ENCODE measurements at places on chromosomes 1 and 21.

GRCh38 chr1:36143424-36143823, 5.9 kb downstream of the TRAPPC3 start:
- DNase-seq, result no peak

- no peak for DNase-seq
Observed at GRCh38 chr1:153534925-153535241, 908 bp downstream of the S100A6 start.

- DNase-seq, result peak; percentile 7
Observed at GRCh38 chr1:231626951-231627614, 493 bp downstream of the DISC1 start.

DNA sequence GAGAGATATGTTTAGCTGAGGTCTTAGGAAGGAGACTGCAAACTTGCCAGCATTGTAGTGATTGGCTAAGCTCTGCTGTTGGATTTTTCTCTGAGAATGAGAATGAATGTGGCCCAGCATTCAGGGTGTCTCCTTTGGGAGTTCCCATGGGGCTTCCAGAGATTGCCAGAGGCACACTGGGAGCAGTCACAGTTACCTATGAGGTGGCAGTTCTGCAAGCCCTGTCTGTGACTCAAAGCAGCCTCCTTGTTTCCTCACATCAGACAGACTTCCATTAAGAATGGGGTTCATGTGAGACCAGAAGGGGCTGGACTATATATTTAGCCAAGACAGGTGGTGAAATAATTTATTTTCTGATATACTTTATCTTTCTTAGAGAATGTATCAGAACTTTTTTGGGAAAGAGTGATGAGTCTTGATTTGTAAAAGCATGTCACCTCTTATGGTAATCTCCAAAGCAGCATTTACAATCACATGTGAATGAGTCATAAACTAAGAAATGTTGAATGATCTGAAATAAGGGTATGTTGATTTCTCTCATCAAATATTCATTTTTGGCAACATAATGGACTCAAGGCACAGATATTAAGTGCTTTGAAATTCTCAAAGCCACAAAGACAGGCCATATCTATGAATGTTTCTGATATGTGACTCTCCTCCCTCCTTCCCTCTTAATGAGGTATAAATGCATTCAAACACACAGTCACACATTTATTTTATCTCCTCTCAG, 9.5 kb upstream of the SLC19A2 start:
- no peak for DNase-seq

- DNase-seq, result no peak
Observed at GRCh38 chr1:167839009-167839408, 74.9 kb downstream of the ADCY10 start.

DNA sequence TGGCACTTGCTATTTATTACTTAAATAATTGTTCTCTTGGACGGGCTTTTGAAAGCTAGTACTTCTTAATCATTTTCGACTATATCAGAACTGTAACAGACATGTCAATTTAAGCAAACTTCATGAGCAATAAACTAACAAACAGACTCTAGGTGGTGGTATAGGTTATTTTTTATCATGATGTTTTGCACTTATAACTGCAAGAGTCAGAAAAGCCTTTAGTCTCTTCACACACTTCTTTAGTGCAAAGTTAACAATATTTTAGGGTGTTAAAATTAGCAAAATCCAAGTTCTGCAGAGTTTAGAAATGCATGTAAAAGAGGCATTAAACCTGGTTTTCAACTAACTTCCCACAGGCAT, 2.2 kb downstream of the NRIP1 start:
- no peak for DNase-seq

- DNase-seq, result peak; percentile 55
Observed at GRCh38 chr1:145782272-145783099, 41.4 kb downstream of the RNF115 start.

DNA sequence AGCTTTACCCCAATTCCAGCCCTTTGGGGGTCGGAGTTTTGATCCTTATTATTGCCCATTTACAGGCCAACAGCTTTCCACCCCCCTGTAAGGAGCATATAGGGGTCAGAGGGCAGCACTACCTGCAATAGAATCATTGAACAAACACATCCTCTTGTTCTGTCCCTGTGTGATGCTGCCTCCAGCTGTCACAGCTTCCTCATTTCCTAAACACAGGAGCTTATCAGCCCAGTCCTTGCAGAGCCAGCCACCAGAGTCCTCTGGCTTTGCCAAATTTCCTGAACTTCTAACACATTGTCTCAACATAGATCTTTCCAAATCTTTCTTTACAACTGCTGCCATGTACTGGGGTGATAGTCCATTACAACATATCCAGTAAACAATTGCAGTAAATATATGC, 32.8 kb upstream of the PTBP2 start:
- DNase-seq, result no peak

GRCh38 chr1:177703888-177704446, 265.9 kb downstream of the SEC16B start:
- DNase-seq, result no peak

- no peak for DNase-seq
Observed at GRCh38 chr1:19326748-19327065, 14.6 kb downstream of the SLC66A1 start.

GRCh38 chr1:33222381-33222780, 33.9 kb upstream of the ZNF362 start:
- no peak for DNase-seq

- DNase-seq, result no peak
Observed at GRCh38 chr21:37751268-37751975, 164.8 kb downstream of the KCNJ6 start.

GRCh38 chr1:216812966-216813365, 89.7 kb upstream of the ESRRG start:
- DNase-seq, result no peak

DNA sequence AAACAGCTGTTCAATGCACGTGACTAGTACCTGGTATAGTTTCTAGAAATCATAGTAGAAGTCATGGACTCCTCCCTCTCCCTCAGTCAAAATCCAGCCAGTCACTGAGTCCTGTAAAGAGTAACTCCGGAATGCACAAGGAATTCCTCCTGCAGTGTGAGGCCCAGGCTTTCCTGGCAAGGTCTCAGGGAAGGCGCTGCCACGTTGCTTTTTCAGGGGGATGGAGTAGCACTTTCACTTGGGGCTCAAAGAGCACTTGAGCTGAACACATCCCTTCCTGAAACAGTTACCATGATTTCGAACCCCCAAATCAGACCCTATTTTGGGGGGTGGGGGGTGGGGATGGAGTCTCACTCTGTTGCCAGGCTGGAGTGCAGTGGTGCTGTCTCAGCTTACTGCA, 26.4 kb upstream of the LRRC8D start:
- DNase-seq, result no peak

- no peak for DNase-seq
Observed at GRCh38 chr1:43994794-43995790, 3.7 kb downstream of the CCDC24 start.

- no peak for DNase-seq
Observed at GRCh38 chr1:29521811-29522580, 285.7 kb downstream of the PTPRU start.

- DNase-seq, result no peak
Observed at GRCh38 chr1:193694741-193695140, 508.3 kb upstream of the B3GALT2 start.

DNA sequence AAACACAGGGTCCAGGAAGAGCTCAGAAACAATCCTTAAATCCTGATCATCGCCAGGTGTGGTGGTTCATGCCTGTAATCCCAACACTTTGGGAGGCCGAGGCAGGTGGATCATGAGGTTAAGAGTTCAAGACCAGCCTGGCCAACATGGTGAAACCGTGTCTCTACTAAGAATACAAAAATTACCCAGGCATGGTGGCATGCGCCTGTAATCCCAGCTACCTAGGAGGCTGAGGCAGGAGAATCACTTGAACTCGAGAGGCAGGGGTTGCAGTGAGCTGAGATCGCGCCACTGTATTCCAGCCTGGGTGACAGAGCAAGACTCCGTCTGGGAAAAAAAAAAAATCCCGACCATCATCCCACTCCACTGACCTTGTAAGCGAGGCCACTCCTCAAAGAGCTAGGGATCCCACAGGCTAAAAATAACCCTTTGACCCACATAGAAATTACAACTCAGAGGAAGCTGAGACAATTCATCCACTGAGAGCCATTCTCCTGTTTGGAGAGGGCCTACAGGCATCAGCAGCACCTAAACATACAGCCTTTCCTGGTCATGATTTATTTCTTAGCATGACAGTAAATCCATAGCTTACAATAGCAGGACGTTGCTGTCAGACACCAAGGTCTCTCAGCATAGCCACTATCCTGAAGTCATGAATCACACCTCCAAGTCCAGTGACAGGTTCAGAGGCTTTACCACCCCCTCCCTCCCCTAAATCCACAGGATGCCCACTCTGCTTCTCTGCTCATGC, 66.7 kb downstream of the TGFBR3 start:
- DNase-seq, result no peak

GRCh38 chr21:36704958-36705678, 6.2 kb downstream of the SIM2 start:
- no peak for DNase-seq

GRCh38 chr1:180909462-180909976, 3.2 kb upstream of the KIAA1614 start:
- no peak for DNase-seq

DNA sequence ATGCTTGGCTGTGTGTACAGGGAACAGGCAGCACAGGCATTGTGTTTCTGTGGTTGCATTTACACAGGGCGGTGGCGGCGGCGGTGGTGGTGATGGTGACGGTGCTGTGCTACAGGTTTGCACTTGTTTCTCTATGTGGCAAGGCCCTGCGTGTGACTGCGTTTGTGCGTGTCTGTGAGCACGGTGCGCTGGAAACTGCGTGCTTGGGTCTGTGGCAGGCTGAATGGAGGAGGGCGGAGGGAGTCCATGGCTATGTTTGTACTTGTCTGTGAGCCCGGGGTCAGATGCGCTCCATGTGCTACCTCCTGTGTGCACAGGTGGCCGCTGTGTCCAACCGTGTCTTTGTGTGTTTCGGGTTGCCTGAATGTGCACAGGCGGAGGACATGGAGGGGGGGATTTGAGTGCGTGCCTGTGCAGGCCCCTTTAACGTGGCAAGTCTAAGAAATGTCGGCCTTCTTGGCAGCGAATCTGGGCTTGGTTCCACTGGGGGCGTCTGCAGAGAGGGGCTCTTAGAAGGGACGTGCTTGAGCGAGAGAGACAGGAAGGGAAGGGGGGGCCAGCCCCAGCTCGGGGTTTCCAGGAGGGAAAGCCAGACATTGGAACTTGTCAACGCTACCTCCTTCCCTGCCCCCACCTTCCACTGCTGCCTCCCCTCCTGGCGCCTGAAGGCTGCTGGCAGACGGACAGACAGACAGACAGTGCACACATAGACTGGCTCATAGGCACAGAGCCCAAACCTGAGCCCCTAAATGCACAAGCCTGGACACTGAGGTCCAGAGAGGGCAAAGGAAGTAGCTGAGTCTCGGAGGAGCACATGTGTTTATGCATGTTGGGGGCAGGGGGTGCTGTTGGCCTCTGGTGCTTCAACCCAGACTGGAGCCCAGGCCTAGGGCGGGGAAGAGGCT, 32.7 kb upstream of the WASF2 start:
- DNase-seq, result no peak

DNA sequence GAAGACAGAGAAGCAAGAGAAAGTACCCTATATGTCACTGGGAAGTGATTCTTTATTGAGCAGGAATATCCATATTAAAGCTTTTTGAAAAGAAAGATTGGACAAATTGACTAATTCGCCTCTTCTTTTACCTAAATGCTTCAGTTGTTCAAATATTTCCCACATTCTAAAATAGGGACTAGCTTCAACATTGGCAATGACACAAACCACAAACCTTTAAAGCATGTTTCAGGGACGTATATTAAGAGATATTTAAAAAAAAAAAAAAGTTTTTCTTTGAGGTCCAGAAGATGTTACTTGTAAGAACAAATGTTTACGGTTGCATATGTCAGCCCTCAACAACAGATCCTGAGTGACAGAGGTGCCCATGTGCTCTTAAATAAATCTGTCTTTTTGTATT, 235.0 kb upstream of the NFIA start:
- no peak for DNase-seq

- DNase-seq, result no peak
Observed at GRCh38 chr1:166017395-166017794, 149.4 kb downstream of the FAM78B start.

DNA sequence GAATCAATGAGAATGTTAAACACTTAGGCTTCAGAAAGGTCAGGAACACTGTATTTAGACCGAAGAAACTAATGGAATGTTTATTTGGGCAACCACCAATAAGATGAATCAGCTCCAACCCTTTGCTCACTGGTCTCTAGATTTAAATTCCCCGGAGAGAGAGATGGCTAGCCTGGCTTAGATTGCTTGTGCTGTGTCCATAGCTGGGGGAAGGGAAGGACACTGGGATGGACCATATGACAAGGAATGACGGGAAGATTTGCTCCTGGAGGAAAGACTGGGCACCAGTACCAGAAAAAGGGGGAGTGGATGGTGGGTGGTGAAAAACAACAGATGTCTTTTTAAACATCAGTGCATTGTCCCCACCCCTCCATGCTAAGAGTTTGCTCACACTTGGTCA, 426.6 kb downstream of the DUSP10 start:
- DNase-seq, result peak; percentile 57

GRCh38 chr1:222136869-222137268, 395.0 kb upstream of the DUSP10 start:
- no peak for DNase-seq

DNA sequence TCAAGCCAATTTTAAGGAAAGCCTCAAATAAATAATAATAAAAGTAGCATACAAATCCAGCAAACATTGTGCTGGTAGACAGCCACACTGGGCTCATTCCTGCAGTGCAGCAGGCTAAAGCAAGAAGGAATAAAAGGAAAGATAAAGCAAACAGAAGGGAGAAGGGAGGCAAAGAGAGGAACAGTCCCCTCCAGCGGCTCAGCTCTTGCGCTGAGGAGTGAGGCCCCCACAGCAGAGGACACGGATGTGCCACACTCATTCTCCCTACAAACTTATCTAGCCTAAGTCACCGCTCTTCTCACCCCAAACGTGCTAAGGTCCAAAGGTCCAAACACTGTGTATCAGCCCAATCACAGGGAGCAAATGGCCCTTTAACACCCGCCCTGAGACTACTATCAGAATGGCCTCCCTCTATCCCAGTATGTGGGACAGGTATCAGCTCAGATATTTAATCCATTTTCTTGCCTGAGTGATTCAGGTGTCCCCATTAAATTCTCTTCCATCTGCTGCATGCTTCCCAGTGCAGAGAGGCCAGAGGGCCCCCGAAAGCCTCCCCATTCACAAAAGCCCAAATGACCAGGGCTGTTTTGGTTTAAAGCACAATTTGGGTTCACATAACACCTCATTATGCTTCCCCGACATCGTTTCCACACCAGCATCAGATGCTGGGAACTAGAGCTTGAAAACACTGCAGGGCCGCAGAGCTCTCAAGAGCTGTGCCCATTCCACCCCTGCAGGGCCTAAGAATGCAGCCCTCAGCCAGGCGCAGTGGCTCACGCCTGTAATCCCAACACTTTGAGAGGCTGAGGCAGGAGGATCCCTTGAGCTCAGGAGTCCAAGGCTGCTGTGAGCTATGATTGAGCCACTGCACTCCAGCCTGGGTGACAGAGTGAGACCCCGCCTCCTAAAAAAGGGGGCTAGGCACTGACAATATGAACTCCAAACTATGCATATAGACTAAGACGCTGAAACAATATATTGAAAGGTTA, 17.8 kb downstream of the CAPZB start:
- no peak for DNase-seq

All from amniotic stem cell (primary cell).